ENCODE measurements at places on chromosomes 11 and 22.

DNA sequence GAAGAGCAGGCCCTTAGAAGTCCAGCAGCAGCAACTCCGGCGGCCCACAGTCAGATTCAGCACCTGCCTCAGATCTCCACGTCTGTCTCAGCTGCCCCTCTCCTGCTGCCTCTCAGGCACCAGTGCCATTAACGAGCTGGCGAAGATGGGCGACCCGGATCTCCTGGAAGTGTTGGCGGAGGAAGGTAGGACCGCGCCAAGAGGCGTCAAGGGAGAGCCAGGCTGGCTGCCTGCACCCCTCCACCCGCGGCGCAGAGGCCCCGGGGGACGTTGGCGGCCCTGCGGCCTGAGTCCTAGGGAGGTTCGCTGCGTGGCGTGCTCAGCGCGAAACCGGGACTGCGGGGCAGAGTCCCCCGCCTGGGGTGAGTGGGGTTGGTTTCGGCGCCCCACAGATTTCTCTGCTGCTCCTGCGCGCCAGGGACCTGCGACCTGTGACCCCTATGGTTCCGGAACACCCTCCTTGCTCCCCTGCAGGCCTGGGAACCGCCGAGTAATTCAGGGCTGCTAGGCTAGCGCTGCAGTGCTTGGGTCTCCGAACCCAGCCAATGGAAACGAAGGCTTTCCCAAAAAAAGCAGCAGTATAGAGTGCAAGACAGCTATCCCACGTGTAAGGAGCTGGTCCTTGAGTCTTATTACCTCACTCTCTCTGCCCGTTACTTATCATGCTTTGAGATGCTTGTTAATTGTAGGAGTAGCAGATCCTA, 615 bp downstream of the ANO5 start:
- DNase-seq: peak; percentile 5

- peak; percentile 13 for DNase-seq
These were observed 1286.5 kb upstream of the TENM4 start for GRCh38 chr11:80727315-80727714.

DNA sequence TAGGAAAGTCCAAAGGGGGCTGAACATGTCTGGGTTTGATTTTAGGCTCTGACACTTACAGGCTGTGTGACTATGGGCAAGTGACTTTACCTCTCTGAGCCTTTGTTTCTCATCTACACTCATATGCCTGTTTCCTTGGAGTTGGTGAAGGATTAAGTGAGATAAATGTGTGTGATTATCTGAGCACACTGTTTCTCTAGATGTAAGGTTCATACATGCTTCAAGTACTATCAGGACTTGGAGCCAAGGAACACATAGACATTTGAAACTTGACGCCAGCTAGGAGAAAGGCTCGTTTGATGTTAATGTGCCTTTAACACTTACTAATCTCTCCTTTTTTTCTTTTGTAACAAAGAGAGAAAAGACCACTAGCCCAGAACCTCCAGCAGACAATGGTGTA, 9.7 kb downstream of the CRYBB1 start:
- no peak for DNase-seq

DNA sequence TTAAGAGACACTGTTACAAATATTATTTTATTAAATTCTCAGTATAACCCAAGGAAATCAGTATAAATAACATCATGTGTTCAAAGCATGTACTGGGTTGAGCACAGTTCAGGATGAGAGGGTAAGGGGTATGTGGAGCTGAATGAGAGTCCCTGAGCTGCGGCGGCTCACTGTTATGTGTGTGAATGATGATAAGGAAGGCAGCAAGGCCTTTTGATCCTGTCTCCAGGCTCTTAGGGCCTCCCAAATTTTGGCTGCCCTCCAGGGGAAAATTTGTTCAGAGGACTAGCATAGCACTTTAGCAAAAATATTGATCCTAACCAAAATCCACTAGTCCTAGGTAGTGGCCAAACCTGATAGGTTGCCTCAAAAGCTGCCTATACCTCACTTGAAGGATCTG, 86.1 kb upstream of the SPON1 start:
- no peak for DNase-seq

DNA sequence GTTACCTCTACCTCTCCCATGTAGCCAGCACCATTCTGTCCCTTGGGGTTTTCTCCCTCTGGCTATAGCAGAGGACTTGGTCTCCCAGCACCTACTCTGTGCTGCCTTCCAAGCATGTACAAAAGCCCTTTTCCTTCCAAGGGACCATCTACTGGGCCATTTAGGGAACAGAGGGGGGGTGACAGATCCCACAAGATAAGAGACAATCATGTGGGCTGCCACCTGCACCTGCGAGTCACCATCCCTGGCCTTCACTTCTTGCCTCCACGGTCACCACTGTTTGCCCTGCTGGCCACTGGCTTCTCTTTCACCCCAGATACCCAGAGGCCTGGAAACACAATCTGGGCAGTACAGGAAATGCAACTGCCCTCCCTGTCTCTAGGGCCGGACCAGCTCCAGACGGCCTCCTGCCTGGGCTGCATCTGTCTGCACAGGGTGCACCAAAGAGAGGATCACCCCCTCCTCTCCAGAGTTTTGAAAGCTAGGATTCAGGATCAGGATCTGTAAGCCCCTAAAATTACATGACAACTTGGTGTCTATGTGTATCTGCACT, 160.8 kb upstream of the NECTIN1 start:
- no peak for DNase-seq

GRCh38 chr11:131253656-131254151, 116.7 kb upstream of the NTM start:
- peak; percentile 53 for DNase-seq

DNA sequence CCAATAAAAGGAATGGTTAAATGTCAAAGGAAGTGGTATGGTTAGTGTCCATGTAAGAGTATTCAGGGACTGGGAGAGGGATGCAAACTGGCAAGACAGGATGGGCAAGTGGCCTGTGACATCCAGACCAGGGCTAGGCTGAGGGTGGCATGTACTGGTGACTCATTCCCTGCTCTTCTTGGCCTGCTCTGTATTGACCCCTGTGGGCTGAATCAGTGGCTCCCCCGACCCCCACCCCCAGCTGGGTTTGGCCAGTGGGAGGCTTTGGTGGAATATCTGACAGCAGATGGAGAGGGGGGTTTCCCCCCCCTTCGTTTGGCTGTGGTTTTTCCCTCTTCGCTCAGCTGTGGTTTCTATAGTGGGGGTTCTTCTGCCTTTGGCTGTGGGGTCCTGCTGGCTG, 87.7 kb downstream of the CSNK2A3 start:
- no peak for DNase-seq

DNA sequence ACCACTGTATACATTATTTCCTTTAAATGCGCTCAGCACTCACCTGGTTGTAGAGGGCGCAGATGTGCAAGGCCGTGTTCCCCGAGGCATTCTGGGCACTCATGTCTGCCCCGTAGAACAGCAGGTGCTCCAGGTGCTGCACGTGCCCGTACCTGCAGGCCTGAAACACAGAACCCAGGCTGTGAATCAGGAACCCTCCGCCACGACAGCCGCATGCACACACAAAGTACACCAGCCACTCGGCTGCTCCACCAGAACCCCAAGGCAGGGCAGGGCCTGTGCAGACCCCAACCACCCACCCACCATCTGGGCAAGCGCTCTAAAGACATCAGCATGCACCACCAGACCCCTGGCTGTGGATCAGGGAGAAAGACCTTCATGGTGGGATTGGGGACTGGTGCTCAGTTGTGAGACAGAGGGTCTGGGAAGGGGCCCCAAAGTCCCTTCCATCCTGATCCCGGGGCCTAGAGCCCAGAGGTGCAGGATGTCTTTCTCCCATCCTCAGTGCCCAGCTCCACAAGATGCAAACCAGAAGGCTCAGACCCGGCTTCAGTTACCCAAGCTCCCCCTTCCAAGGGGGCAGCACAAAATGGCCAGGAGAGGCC, 177.2 kb downstream of the SHANK2 start:
- no peak for DNase-seq

DNA sequence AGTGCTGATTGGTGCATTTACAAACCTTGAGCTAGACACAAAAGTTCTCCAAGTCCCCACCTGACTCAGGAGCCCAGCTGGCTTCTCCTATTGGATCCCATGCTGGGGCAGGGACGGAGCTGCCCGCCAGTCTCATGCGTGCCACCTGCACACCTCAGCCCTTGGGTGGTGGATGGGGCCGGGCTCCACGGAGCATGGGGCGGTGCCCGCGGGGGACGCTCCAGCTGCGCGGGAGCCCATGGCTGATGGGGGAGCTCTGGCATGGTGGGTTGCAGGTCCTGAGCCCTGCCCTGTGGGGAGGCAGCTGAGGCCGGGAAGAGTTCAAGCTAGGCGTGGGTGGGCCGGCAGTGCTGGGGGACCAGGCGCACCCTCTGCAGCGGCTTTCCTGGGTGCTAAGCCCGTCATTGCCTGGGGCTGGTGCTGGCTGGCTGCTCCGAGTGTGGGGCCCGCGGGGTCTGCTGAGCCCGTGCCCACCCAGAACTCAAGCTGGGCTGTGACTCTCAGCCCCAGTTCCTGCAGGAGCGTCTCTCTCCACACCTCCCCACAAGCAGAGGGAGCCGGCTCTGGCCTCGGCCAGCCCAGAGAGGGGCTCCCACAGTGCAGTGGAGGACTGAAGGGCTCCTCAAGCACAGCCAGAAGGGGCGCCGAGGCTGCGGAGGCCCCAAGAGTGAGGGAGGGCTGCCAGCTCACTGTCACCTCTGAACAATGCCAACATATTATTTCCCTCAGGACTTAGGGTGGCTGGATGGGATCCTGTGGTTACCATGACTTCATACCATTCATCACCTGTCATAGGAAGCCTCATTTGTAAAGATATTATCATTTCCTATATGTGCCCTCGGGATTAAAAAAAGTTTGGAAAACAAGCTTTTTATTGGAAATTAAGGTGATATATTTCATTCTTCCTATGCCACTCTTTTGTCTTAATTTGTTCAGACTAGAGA, 688.7 kb downstream of the ETS1 start:
- no peak for DNase-seq

- DNase-seq: no peak
These were observed 175.7 kb upstream of the API5 start for GRCh38 chr11:43135966-43136534.

DNA sequence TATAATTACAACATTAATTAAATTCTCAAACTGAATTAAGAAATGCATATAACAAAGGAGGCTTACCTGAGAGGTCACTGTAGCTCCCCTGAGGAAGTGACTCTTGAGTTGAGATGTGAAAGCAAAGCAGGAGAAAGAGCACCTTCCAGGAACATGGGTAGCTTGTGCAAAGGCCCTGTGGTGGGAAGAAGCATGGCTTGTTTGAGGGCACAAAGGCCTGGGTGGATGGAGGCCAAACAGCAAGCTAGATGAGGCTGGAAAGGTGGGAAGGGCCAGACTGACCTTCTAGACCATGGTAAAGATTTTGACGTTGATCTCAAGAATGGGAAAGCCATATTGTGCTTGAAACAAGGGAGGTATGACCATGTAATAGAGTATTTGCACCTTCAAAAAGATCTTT, 155.1 kb downstream of the PKNOX2 start:
- DNase-seq: no peak

- DNase-seq: no peak
These were observed 3.7 kb downstream of the C1QTNF6 start for GRCh38 chr22:37184380-37184755.

GRCh38 chr11:255816-256215, 19.0 kb downstream of the PSMD13 start:
- DNase-seq: no peak

GRCh38 chr11:19868281-19868821, 155.7 kb downstream of the NAV2 start:
- no peak for DNase-seq

DNA sequence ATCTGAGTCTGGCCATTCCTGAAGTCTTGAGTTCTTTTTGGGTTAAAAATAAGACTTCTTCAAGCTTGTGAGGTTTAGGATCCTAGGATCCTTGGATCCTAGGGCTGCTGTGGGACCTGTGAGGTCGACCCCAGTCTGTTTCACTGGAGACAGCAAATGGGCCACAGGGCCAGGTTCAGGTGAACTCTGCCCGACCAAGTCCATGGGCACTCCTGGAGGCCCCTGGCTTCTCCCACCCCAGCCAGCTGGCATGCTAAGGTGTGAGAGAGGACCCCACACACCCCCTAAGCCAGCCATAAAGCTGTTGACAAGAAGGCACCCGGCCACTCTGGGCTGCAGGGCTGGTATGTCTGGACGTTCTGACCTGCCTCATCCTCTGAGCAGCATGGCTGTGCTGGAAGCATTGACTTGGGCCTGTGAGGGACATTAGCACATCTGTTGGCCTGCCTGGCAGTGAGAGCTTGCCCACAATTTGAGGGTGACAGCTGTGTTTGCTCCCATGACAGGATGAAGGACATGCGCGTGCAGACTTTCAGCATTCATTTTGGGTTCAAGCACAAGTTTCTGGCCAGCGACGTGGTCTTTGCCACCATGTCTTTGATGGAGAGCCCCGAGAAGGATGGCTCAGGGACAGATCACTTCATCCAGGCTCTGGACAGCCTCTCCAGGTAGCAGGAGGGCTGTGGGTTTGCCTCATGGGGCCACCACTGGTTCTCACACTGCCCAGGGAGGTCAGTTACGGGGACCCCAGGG, 16.0 kb downstream of the CLDN5 start:
- DNase-seq: no peak

GRCh38 chr11:105032495-105032894, 2.4 kb downstream of the CASP1 start:
- no peak for DNase-seq

DNA sequence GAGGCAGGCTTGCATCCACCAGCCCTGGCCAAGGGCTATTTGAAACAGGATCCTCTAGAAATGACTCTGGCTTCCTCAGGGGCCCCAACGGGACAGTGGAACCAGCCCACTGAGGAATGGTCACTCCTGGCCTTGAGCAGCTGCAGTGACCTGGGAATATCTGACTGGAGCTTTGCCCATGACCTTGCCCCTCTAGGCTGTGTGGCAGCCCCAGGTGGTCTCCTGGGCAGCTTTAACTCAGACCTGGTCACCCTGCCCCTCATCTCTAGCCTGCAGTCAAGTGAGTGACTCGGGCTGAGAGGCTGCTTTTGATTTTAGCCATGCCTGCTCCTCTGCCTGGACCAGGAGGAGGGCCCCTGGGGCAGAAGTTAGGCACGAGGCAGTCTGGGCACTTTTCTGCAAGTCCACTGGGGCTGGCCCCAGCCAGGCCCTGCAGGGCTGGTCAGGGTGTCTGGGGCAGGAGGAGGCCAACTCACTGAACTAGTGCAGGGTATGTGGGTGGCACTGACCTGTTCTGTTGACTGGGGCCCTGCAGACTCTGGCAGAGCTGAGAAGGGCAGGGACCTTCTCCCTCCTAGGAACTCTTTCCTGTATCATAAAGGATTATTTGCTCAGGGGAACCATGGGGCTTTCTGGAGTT, 13.3 kb downstream of the IL10RA start:
- DNase-seq: no peak

GRCh38 chr11:128576555-128576954, 10.8 kb downstream of the ETS1 start:
- DNase-seq: no peak

- no peak for DNase-seq
These were observed 24.3 kb upstream of the GLYATL1 start for GRCh38 chr11:58914821-58915543.

DNA sequence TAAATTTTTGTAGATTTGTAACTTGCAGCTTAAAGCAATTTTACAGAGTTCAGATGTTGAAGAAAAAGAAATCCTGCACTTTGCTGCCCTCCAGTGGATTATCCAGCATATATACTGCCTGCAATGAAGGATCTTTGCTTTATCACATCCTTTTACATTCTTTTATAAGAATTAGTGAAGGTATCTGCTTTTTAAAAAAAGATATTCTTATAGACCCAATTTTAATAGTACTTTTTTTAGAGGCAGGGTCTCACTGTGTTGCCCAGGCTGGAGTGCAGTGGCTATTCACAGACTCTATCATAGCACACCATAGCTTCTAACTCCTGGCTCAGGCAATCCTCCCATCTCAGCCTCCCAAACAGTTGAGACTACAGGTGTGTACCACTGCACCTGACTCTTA, 60.7 kb downstream of the TTC17 start:
- DNase-seq: no peak

- no peak for DNase-seq
These were observed 118.6 kb downstream of the TRIM44 start for GRCh38 chr11:35780951-35781860.

GRCh38 chr22:42414565-42415303, 17.5 kb downstream of the NFAM1 start:
- no peak for DNase-seq
